Umbilical cord (tissue), 2 donors: ENCODE measurements at places on chromosomes 4 and X. TPM values are rescaled to one million over a fixed set of nuclear protein-coding genes. Genes with fewer than 3 reads are reported as not detected.

Gene ADGRL3
- 101 TPM for total RNA-seq

DNA sequence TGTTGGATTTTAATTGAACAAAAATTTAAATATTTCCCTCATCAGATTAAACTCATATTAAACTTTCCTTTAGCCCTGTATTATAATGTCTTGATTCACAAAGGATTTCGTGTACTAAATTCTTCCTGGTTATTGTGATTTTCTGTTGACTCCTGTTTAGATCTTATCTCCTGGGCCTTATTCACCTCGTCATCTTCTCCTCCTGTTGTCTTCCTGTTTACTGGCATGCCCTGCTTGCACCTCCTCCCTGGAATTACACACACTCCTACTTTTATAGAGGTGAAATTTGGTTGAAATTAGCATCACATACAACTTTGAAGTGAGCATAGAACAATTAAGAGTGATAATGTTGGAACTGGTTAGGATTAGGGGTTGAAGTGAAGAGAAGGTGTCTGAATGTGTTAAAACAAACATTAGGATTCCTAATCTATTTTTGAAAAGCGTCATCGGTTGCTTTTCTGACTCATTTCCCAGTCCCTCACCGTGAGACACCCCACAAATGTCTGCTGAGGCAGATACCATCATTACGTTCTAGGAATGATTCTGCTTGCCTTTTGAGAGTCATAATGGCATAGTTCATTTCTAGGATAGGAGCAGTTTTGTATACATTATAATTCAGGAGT is 32.5 kb downstream of the TLL1 start:
- no peak for DNase-seq

- no peak for DNase-seq
Measured at GRCh38 chr4:186248643-186249042, 17.3 kb upstream of the F11 start.

Gene BANK1
- 15.9 TPM for total RNA-seq

Gene PPP4R3C
- total RNA-seq = 0.24 TPM

DNA sequence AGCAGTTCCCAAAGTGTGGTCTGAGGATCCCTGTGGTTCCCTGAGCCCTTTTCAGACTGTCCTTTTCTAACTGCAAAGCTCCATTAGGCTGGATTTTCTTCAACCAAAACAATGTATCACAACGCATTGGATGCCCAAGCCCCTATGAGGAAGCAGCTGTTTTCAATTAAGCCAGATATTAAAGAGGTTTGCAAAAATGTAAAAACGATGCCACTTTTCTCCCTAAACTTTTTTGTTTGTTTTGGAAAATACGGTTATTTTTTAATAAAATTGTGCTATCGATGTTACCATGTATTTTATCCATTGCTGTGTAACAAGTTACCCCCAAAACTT is 170.4 kb upstream of the BCOR start:
- no peak for DNase-seq
